ENCODE measurements at places on chromosomes 2 and 18. TPM values are rescaled to one million over a fixed set of nuclear protein-coding genes. Genes with fewer than 3 reads are reported as not detected.

DNA sequence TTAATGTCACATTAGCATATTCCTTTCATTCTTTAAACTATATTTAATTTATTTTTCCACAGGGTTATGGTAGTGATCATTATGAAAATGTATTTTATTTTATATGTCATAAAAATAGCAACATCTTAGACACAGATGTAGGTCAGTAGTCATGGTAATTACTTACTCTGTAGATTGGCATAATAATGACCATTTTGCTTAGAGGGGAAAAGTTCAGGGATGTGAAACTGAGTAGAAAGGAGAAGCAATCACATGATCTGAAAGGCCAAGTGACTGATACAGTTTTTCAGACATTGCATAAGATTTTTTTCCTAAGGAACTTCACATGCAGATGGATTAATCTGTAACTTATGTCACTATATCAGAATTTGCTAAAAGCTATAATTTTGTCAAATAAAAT is 286.9 kb downstream of the CTNNA2 start:
- no peak for DNase-seq

Gene ZNF892
- total RNA-seq, result 3.5 TPM

DNA sequence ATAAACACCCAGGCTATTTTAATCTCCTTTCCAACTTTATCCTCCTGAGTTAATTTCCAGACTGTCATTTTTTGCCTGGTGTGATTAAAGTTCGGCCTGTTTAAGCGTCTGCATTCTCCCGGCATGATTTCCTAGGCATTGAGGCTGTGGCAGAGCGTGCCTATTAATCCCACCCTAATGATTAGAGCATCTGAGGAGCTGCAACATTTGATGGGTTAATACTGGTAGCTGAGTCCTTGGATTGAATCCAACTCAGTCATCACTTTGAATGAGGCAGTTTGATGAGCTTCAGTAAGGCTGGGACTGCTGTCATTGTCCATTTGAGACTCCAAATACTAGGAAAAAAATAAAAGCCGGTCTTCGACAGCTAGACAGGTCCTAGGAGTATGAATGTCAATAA is 882.5 kb downstream of the SLC4A3 start:
- no peak for DNase-seq

Gene SLC9A4
- total RNA-seq, result 0.18 TPM

GRCh38 chr2:191296083-191297006 is 51.1 kb downstream of the MYO1B start:
- no peak for DNase-seq
